ENCODE measurements at places on chromosomes 2 and 18.

GRCh38 chr2:112133344-112133743, 4.8 kb upstream of the FBLN7 start:
- DNase-seq: no peak

DNA sequence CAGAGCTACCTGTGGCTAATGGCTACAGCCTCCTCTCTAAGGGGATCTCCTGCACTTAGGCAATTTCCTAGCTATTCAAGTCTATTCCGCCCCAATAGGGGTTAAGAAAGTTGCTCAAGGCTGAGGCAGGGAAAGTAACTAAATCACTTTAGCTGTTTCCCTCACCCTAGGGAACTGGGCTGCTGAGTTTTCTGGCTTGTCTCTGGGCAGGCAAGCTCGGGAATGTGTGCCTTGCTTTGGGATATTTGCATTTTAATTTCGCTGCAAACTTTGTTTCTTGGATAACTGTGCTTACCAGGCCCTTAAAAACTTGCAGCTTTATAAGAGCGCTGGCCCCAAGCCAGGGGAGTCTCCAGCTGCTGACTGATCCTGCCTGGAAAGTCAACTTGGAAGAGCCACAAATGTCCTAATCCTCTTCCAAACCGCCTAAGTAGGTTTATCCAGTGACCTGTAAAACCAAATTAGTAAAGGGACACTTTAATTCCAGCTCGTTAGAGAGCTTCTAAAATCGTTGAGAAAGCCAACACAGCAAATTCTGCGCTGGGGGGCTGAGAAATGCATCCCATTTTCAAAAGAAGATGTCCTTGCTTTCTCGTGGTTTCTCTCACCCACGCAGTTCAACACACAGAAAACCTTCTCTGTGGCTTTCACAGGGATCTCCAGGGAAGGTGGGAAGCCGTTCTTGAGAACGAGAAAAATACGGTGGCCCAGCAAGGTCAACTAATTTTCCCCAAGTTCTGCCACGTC, 59.5 kb upstream of the SP3 start:
- DNase-seq: no peak

GRCh38 chr2:12161085-12161484, 414.7 kb downstream of the LPIN1 start:
- DNase-seq: no peak

GRCh38 chr18:3255611-3256165, 6.2 kb upstream of the MYL12B start:
- DNase-seq: no peak

DNA sequence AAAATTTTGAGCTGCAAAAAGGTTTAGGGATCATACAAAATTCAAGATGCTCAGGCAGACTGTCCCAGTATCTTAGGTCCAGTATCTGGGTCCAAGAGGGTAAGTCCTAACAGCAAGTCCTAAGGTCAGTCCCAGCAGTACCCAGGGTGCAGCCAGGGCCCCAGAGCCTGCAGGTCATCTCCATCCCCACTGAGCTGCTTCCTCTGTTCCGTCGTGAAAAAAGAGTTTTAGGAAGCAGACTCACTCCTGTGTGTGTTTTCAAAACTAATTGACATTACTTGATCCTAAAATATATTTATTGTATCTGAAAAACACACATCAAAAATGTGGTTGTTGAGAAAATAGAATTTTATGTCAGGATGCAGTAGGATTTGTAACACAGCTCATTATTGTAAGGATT, 69.9 kb upstream of the ALKAL2 start:
- DNase-seq: no peak

- DNase-seq: no peak
These were observed 276.1 kb downstream of the BCL2 start for GRCh38 chr18:63043516-63043915.

GRCh38 chr2:203418271-203418670, 90.1 kb downstream of the ABI2 start:
- DNase-seq: no peak

DNA sequence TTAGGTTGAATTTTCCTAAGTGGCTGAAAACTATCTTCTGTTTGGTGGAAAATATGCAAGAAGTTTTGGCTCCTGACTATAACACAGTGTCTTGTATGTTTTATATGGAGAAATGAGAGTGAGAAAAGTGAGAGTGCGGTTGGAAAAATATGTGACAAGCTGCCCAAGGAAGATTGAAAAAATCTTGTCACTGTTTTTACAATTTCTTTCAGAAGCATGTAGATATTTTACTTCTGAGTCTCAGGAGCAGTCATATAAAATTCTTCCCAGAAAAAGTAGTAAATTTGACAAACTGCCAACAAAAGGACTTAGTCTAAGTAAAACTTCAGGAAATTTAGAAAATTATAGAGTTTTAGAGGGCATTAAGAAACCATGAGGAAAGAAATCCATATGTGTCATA, 19.4 kb upstream of the RMND5A start:
- DNase-seq: no peak

DNA sequence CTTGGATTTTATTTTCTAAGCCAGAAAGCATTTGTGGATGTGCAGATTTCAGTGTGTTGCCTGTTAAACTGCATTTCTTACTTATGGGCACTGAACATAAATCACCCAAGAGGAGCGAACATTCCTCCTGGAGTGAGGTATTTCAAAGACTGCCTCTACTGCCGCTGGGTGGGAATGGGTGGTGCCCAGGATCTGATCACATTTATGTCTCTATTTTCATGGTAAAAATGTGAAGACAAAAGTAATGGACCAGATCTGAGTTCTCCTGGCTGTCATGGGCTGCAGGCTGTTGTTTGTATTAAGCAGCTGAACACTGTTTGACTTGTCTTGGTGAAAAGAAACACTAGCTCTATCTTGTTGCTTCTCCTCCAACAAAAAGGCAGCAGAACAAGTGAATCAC, 251.7 kb downstream of the NCKAP5 start:
- no peak for DNase-seq

GRCh38 chr2:233693963-233694362, 1.3 kb downstream of the UGT1A6 start:
- DNase-seq: no peak

- no peak for DNase-seq
These were observed 300.2 kb downstream of the CDCA7 start for GRCh38 chr2:173654896-173655265.

GRCh38 chr2:57760381-57760801, 286.2 kb upstream of the VRK2 start:
- peak; percentile 11 for DNase-seq

DNA sequence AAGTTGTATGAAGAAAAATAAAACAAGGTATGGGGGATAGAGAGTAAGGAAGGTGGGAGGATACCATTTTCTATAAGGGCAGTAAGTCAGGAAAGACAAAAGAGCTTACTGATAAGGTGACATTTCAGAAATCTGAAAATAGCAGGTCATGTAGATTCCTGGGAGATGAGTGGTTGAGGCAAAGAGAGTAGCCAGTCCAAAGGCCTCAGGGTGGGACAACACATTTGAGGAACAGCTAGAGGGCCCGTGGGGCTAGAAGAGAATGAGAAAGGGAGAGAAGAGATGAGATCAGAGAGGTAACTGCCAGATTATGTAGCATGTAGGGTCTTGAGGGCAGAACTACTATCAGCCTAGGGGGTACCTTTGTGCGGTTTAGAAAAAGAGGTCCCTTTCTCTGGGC, 2.9 kb downstream of the CLHC1 start:
- DNase-seq: no peak

DNA sequence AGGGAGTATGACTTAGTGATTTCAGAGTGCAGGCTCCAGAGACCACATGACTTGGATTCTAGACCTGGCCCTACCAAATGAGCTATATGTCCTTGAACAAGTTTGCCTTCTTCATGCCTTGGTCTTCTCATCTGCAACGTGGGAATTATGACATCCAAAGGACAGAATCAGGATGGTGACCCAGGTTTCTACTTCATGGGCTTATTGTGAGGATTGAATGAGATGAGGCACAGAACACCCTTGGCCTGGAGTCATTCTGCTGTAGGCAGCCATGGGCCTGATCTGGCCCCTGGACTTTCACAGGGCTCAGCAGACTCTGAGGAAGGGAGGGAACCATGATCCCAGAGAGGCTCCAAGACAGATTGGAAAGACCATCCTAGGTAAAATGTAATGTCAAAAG, 85.6 kb upstream of the HAAO start:
- DNase-seq: no peak

GRCh38 chr18:63550068-63550467, 7.9 kb downstream of the SERPINB12 start:
- no peak for DNase-seq

- DNase-seq: no peak
These were observed 47.2 kb upstream of the UBE2F start for GRCh38 chr2:237919593-237919992.

- DNase-seq: no peak
These were observed 240.6 kb upstream of the NT5C1B start for GRCh38 chr2:18829976-18830375.

GRCh38 chr2:892401-892800, 58.2 kb upstream of the SNTG2 start:
- DNase-seq: no peak

DNA sequence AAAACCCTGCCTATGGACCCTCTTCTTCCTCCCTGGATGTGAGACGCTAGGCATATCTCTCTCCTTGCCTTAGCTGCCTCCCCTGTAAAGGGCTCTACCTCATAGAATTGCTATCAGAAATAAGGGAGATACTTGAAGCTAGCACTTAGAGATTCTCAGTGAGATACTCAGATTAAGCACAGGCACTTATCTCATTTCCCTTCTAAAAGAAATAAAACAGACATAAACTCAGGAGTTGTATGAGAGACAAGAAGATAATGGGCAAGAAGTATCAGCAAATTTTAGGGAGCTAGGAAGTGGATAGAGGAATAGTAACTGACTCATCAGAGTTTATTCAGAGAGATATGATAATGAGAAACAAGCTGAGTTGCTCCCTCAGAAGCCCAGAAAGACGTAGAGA, 131.0 kb downstream of the SP3 start:
- no peak for DNase-seq

DNA sequence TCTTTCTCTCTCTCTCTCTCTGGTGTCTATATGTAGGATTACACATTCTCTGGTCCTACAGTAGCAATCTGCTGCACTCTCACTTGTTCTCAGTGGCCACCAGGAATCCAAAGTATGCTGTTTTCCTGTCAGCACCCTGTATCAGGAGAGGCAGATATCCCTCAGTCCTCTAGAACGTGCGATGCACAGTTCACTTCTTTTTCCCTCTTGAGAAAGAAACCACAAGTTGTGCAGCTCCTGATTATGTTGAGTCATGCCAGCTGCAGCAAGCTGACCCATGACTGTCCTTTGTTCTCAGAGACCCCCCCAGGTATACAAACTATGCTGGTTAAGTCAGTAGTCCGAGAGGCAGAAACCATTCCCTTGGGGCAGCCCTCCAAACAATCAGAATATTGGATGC, 54.6 kb downstream of the LANCL1 start:
- no peak for DNase-seq

DNA sequence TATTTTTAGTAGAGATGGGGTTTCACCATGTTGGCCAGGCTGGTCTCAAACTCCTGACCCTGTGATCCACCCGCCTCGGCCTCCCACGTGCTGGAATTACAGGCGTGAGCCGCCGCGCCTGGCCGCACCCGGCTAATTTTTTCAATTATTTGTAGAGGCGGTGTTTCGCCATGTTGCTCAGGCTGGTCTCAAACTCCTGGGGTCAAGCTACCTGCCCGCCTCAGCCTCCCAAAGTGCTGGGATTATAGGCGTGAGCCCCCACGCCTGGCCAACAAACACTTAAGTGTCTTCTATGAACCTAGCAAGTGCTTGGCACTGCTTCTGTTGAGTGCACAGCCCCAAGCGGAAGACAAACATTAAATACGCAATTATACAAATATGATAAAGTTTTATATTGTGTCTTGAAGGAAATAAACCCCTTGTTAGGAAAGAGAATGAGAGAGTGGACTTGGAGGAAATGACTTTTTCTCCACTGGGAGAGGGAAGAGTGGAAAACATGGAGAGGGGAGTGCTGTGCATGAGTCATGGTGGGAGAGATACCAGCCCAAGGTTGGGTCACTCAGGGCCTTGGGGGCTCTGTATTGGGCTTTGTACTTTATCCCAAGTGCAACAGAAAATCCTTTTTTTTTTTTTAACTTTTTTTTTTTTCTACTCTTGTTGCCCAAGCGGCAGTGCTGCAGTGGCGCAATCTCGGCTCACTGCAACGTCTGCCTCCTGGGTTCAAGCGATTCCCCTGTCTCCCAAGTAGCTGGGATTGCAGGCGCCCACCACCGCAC, 41.4 kb upstream of the ACTR2 start:
- no peak for DNase-seq

GRCh38 chr2:199922856-199923255, 11.8 kb downstream of the C2orf69 start:
- no peak for DNase-seq

- no peak for DNase-seq
These were observed 208.8 kb downstream of the LDLRAD4 start for GRCh38 chr18:13427354-13427753.

- no peak for DNase-seq
These were observed 140.0 kb downstream of the SMAD7 start for GRCh38 chr18:48810805-48811204.

DNA sequence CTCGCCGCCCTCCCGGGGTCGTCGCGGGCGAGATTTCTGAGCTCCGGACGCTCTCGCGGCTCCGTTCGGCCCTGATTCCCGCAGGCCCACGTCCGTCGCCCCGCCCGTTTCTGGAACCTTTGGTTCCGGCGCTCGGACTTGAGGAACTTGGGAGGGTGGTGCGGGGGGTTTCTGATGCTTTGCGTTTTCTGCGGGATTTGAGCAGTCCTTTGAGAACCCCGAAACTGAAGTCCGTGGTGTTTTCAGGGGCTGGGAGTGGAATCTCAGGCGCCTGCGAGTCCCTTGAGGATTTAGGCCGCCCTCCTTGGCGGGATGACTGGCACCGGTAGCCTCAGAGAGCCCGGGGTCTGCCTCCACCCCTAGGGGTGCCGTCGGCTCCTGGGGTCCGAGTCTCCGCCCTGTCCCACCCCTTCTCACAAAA, 336 bp downstream of the THNSL2 start:
- DNase-seq: no peak

GRCh38 chr2:190277234-190278112, 42.2 kb downstream of the HIBCH start:
- peak; percentile 37 for DNase-seq

DNA sequence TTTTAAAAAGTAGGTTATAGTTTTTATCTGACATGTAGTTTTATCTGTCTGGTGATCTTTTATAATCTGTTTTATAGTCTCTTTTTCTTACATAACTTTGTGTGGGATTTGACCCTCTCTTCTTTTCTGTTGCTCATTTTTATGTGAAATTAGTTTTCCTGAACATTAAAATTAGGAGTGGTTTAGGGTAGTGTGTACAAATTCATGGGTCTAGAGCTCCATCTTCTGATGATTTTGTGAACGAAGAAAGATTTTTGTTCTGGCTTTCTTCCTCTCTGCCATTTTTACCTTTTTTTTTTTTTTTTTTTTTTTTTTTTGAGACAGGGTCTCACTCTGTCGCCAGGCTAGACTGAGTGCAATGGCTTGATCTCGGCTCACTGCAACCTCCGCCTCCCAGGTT, 46.6 kb downstream of the SLC30A6 start:
- DNase-seq: no peak

DNA sequence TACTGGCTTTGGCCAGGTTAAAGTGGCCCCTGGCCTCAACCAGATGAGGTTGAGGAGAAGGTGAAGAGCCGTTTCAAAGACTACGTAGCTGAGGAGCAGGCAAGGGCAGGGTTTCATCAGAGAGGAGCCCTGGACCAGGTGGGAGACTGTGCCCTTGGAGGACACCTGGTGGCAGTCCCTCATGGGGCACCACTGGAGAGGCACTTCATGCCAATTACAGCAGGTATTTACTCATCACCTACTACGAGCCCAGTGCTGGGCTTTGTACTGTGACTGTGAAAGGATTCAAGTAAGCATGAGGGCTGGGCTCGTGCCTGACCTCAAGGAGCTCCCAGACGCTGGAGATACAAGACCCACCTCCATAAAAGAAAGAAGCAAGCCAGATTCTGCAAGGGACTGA, 37.6 kb downstream of the SMAD7 start:
- DNase-seq: no peak

GRCh38 chr18:72833471-72833870, 34.3 kb downstream of the NETO1 start:
- DNase-seq: no peak

Measured in NCI-H748 treated with DMSO at 0.1 percent for 48 hours (cell line).